ENCODE measurements at places on chromosomes 12 and 14.

DNA sequence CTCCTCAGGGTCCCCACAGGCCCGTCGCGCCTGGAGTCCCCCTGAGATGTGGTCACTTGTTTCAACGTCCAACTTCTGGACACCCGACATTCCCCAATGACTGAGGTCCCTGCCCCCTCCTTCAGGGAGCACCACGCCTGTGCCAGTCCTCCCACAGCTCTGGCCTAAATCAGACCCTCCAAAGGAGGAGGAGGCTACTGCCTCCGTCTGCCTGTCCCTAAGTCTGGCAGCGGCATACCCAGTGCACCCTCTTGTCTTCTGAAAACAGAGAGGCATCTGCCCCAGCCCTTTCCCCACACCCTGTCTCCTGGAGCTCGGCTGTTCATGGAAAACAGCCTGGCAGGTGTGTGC, 46.2 kb downstream of the TESC start:
- DNase-seq = no peak

- no peak for DNase-seq
These were observed 106.9 kb downstream of the PRKD1 start for GRCh38 chr14:29820785-29821184.

DNA sequence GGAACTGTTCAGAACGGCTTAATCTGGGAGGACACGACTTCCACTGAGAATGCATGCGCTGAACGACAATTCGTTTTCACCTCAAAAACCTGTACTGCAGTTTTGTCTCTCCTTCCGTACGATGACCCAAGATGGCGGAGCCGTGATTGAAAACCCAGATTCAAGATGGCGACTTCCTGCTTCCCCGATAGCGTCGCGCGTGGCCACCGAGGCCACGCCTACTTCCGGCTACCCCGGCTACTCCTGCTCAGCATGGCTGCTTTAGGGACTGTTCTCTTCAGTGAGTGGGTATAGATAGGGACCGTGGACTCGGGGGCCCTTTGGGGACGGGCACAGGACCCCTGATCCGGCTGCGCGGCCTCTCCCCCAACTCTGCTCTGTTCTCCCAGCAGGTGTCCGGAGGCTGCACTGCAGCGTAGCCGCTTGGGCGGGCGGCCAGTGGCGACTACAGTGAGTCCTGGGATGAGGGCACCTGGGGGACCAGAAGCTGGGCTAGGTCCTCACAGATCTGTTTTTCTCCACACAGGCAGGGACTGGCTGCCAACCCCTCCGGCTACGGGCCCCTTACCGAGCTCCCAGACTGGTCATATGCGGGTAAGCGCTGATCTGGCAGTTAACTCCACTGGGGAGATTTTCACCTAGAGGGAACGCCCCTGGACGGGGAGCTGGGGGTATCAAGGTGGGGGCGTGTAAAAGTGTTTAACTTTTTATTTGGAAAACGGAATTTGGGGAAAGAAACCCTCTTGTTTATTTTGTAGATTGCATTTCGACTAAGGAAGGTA, at the start of gene MRPL52:
Gene MRPL52 (plus strand): TSS at position 227 of the 782 bp plus-strand sequence. CDS start 26 bp downstream, at position 253.
- peak; percentile 88 for DNase-seq

DNA sequence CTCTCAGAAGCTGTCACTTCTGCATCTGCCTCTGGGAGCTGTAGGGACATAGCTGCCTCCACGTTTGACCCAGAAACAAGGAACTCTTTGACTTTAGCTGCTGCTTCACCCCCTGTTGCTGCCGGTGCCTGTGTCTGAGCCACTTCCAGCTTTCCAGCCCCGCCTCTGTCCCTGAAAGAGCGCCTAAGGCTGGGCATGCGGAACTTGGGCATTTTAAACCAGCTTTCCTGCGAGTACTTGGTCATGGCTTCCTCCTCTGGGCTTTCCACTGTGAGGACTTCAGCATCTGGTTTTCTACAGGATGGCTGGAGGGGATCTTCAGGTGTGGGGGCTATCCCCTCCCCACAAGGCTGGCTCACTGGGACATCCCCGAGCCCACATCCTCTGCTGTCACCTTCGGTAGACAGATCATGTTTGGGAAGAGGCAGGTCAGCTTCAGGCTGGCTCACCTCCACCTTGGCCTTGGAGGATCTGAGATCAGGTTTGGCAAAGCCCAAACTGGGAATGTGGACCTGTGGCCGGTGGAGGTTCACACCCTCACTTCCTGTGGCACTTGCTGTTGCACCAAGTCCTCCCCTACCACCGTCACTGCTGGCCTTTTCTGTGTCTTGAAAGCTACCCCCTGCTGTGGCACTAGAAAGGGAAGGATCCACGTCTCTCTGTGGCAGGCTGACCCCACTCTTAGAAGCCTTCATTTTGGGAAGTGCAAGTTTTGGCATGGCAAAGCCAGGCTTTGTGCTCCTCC, 15.2 kb downstream of the PLD4 start:
- no peak for DNase-seq

- no peak for DNase-seq
These were observed 13.9 kb downstream of the CS start for GRCh38 chr12:56286044-56286830.

DNA sequence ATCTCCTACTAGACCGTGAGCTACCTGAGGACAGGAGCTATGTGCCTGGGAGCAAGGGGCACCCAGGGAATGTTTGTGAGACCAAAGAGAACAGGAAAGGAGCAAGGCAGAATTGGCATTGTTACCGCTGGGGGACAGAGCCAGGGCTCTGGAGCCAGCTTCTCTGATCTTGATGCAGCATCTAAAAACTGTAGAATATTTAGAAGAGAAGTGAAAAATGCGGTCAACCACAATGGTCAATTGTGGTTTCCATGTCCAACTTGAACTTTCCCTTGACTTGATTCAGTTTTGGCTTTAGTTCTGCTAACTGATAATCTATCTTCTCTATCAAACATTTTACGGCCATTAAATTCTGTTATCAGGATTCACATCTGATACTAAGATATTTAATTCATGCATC, 201.2 kb downstream of the ANO4 start:
- peak; percentile 49 for DNase-seq

- no peak for DNase-seq
These were observed 63.1 kb downstream of the BBS10 start for GRCh38 chr12:76284816-76285750.

DNA sequence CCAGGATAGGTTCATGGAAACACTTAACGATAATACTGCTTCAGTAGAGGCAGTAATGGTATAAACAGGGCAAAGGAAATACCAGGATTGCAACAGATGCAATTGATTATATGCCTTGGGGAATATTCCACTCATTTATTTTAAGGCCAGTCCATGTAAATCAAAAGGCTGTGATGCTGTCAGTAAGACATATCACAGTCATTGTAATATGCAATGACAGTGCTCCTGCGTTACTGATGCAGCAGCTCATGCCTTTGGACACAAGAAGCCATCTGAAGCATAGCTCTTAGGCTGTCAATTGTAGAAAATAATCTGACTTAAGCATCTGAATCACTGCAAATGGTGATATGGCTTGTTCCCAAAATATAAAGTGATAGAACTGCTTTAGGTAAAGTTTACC, 674.8 kb downstream of the TMTC2 start:
- DNase-seq = no peak

- DNase-seq = no peak
These were observed 6.0 kb downstream of the SIX6 start for GRCh38 chr14:60514741-60515491.

GRCh38 chr12:89351489-89352241, 636 bp downstream of the DUSP6 start:
- DNase-seq = no peak

DNA sequence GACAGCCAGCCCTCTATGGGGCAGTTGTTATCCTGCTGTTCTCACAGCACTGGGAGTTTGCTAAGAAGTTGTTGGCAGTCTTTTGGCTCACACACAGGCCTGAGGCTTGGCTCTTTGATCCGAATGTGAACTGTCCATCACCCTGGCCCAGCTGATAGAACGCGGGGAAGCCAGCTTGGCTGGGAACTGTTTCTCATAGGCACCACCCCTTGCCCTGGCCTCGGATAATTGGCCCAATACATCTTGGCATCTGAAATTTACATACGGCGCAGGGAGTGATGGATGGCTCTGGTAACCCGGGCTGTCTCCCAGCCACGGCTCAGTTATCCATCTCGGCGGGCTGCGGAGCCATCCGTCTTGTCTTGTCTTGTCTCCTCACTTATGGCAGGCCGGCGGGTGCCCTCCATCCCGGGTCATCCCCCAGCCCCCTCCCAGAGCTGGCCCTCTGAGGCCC, 164.1 kb downstream of the PHETA1 start:
- DNase-seq = no peak

DNA sequence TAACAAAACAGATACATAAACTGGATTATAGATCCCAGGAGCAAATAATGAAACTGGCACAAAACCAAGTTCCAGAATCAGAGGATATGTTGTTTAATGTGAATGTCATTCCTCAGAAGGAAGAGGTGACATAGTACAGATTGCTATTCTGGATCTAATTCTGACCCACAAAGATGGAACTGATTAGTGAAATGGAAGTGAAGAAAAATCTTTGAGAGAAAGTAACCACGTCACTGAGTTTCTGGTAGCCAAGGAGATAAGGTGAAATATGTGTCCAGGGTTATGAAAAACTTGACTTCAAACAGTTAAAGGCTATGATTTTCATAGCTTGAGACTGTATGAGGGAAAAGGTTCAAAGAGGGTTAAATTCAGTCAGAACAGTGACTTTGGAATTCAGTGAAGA, 8.3 kb downstream of the OR10AD1 start:
- DNase-seq = no peak

DNA sequence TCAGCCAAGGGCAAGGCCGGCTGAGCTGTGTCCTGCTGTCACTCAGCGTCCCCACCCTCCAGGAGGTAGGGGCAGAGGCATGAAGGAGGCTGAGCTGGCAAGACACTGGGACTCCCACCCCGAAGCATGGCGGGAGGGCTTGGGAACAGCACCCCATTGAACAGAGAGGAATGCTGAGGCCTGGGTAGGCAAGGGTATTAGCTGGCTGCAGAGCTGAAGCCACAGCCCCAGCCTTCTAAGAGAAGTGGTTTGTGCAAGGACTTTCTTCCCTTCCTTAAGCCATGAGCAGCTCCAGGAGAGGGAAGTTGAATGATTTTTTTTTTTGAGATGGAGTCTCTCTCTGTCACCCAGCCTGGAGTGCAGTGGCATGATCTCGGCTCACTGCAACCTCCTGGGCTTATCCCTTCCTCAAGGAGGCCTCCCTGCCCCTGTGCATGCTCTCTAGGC, 6.6 kb upstream of the CFAP73 start:
- no peak for DNase-seq

DNA sequence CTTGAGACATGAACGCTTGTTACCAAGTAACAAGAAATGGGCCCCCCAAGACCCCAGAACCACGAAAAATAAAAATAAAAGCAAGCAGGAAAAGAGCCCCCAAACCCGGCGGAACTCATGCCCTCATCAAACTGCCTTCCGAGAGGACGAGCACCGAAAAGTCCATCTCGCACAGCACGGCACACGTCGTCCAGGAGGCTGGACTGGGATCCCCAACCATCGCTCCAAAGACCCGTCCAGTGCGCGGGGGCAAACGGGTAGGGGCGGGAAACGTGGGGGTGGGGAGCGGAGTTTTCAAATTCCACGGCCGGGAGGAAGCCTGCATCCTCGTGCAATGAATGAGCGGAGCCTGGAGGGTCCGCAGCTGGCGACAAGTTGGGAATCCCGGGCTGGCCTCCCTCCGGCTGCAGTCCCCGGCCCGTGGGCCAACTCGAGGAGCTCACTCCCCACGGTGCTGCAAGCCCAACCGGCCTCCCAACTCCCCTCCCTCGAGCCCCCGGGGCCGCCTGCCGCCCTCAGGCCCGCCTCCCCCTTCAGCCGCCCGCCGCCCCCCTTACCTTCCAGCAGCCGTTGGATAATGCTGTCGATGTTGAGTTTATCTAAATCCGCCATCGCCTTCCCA, 484 bp downstream of the PPP1CC start:
- no peak for DNase-seq

- no peak for DNase-seq
These were observed 193.3 kb downstream of the PHETA1 start for GRCh38 chr12:111175396-111176094.

GRCh38 chr12:39588348-39588747, 31.3 kb downstream of the ABCD2 start:
- no peak for DNase-seq

- DNase-seq = no peak
These were observed 20.0 kb downstream of the AMDHD1 start for GRCh38 chr12:95963096-95963495.

- DNase-seq = no peak
These were observed 46.1 kb downstream of the PITPNM2 start for GRCh38 chr12:123104809-123105208.

GRCh38 chr12:127051139-127051538, 1215.8 kb upstream of the TMEM132C start:
- no peak for DNase-seq

GRCh38 chr12:104767261-104767660, 190.8 kb downstream of the SLC41A2 start:
- DNase-seq = no peak

DNA sequence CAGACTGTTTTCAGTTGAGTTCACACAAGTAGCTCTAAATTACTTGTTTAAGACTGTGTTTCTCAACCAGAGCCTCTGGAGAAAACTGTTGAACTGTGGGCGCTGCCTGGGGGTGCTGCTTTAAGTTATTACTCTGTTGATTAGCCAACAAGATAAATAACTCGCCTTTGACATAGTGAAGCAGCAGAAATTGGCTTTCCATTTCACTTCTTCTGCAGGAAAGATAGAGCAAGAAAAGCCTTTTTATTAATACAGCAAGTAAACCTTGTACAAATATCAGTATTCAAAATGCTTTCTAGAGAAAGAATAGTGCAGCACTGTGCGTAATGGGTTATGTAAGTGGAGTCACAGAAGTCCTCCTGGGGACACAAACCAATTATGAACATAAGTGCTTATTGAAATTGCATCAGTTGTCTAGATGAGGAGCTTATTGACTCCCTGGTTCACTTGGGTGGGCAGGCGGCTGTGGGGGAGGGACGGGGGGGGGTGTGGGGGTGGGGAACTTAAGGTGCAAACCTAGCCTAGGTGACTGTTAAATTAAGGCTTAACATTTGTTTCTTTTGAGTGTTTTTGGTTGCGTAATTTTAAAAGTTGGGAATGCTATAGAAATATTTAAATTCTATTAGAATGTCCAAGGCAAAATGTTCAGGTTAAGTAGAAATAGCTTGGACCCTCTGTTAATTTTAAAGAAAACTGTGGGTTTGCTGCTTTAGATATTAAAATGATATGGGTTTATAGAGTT, 6.3 kb downstream of the FRS2 start:
- DNase-seq = no peak

DNA sequence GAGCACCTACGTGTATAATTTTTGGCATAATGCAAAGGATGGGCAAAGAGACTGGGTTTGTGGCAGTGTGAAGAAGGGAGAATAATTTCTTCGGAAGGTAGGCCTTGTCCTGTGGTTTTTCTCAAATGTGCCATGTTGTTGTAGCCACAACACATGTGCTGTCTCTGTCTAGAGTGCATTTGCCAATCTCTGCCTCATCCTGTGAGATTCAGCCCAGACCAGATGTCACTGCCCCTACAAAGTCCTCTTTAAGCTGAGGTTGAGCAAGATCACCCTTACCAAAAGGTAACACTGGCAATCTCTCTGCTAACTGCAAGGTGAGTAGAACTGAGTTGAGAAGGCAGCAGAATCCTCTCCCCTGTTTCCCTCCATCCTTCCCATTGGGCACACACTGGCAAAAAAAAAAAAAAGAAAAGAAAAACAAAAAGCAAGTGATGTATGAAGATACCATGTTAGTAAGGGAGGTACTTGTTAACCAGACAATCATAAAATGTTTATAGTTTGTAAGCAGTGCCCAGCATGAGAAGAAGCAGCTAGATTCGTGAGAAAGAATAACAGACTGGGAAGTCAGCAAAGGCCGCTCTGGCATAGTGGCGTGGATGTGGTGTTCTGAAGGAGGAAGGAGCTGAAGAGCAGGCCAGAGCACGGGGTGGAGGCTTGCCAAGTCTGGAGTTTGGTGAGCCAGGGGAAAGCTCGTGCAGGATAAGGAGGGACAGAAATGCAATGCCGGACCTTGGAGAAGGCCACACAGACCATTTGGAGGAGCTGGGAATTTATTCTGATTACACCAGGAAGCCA, 18.9 kb downstream of the DYRK2 start:
- no peak for DNase-seq
